DMS53 (cell line): ENCODE measurements at places on chromosomes 7 and 10.

GRCh38 chr7:154375956-154376355 lies 323.8 kb downstream of the DPP6 start:
- no peak for DNase-seq

- DNase-seq = no peak
Observed at GRCh38 chr7:150666412-150666811, 19.1 kb upstream of the GIMAP2 start.

DNA sequence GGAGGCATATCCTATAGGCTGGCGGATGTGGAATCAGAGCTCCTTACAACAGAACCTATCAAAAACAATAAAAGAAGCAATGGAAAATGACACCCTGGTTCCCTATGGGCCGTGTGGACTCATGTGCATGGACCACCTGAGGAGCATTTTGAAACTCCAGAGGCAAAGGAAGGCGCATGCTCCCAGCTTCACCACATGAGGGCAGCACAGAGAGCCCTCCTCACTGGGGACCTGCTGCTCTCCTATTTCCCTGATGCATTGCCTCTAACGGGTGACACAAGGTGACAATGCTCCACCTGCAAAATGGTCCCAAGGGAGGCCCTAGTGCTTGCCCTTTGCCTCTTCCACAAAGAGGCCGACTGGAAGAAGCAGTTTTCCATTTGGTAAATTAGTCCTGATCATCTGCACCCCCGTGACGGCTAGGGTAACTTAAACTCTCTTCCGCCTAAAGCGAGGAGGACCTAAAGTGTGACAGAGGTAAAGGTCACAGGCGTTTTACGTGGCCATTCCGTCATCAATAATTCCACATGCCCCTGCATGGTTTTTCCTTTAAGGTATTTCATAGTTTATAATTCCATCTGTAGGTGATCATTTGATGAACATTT lies 67.7 kb downstream of the GPAM start:
- peak; percentile 69 for DNase-seq

GRCh38 chr7:33821970-33822369 lies 83.4 kb upstream of the BMPER start:
- no peak for DNase-seq

GRCh38 chr7:2258661-2259365 lies 16.8 kb downstream of the NUDT1 start:
- DNase-seq = no peak

DNA sequence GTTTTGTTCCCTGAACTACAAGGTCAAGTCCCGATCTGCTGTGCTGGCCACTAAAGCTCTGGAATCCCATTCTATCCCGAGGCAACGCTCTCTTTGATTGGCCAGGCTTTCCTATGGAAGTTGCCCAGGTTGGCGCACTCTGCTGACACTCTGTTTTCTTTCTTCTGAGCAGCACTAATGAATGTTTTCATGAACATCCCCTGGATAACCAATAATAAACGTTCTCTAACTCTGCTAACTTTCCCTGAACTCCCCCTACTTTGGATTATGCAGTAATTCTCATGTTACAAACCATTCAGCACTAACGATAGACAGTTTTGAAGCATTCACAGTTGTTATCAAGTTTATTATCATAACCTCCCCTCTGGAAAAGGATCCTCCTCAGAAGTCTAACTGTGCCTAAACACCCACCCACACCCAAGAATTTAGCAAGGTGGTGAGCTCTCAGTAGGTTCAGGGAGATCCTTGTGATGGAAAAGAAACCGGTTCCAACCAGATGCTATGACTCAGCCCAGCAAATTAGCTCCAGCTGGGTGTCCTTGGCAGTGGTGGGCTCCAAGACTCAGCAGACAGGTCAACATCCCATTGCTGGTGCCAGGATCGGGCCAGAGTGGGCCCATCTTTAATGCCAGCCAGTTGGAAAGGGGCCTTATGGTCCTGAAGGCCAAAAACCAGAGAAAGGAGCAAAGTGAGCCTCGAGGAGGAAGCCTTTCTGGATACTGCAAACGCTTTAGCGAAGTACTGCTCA lies 68.4 kb downstream of the CREB3L2 start:
- peak; percentile 37 for DNase-seq

GRCh38 chr7:19899529-19899928 lies 126.1 kb upstream of the TMEM196 start:
- peak; percentile 73 for DNase-seq

GRCh38 chr7:134692344-134692705 lies 45.7 kb downstream of the BPGM start:
- DNase-seq = no peak

GRCh38 chr10:125857185-125857760 lies 23.8 kb downstream of the DHX32 start:
- no peak for DNase-seq

- no peak for DNase-seq
Observed at GRCh38 chr10:5479481-5480161, 19.7 kb downstream of the CALML5 start.

GRCh38 chr10:61733358-61733940 lies 70.7 kb downstream of the CABCOCO1 start:
- peak; percentile 79 for DNase-seq

DNA sequence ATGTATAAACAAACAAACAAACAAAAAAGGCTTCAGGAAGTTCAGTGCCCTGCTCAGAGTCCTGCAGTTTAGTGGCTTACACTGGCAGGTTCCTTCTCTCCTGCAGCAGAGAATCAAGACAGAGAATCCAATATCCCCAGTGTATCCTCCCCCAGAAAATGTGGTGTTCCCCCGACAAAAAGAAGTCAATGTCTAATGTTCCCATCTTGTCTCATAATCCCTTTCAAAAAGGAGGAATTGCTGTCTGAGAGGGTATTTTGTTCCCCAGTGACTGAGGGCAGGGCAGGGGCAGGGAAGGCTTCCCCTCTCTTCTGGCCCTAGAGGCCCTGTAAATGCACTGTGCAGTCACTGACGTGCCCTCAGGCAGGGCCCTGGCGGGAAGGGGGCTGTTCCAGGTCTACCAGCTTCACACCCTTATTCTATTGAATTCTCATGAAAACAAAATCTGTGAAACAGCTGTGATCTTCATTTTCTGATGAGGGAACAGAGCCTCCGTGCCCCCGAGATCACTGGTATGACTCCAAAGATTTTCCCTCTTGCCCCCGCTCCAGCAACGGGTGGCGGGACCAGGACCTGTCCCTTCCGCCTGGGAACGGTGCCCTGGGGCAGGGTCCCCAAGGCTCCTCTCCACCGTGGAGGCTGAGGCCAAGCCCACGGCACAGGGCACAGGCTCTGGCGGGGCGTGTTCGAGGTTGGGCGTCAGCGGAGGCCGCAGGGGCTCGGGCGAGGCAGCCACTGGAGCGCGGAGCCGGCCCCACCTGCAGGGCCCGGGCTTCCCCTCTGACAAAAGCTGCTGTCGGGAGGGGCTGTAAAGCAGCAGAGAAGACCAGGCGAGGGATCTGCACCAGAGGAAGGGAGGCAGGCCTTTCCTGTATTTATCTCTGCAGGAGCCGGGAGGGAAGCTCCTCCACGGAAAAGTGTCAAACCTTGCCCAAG lies 13.4 kb upstream of the WDFY4 start:
- no peak for DNase-seq

DNA sequence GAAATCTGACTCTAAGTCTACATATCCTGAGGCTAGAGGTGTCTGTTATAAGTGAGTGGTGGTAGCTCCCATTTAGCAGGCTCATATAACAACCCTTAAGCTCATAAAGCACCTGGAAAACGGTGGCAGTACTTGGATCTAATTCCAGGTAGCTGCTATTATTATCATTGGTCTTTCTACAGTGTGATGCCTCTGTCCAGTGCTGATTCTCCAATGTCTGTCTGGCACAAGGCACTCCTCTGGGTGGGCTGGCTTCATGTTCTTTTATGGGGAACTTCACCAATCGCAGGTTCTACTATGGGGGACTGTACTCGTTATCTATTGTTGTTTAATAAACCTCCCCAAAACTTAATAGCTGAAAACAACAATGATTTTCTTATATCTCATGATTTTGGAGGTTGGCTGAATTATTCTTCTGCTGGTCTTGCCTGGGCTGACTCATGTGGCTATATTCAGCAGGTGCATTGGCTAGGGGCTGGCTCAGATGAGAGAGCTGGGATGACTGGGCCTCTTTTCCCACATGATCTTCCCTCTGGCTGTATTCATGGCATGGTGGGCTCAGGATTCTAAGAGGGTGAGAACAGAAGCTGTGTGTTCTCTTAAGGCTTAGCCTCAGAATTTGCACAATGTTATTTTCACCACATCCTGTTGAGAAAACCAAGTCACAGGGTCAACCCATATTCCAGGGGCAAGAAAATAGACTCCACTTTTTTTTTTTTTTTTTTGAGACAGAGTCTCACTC lies 93.0 kb upstream of the PCGF5 start:
- DNase-seq = no peak

- no peak for DNase-seq
Observed at GRCh38 chr10:2895594-2896196, 171.7 kb upstream of the PFKP start.

- no peak for DNase-seq
Observed at GRCh38 chr10:123891144-123892071, at the start of gene CPXM2. TSS of gene CPXM2 (minus strand) at chr10:123891807. CDS start at chr10:123891659, 148 bp downstream.

DNA sequence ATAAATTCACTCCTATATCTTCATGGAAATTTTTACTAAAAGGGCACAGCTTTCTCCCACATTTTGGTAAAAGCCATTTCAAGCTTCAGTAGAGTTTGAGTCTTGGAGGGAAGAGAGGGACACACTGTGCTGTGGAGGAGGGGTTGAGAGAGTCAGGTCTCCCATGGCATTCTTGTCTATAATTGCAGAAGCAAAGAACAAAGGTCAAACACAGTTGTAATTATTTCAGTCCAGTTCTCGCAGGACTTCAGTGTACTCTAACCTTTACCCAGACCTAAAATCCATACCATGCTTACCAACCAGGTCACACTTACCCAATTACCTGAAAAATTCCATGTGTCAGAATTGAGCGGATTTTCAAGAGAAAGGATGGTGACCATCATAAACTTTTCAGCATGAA lies 298.4 kb downstream of the XPNPEP1 start:
- DNase-seq = no peak

- DNase-seq = no peak
Observed at GRCh38 chr10:79017882-79018520, 50.8 kb upstream of the ZMIZ1 start.

DNA sequence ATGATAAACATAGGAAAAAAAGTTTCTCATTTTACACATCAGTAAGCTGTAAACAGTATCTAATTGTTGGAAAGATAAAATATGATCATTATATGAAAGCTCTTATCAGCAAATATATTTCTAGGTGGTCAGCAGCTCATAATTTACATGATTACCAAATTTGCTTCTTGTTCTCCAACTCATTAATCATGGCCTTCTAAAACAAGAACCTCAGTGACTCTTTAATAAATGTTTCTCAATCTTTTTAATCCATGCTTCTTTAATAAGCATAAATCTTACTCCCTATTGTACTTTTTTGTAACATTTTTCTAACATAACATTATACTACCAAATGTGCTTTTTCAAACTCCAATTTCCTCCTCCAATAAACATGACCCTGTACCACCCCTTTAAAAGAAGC lies 5.9 kb downstream of the ITGB1 start:
- no peak for DNase-seq

DNA sequence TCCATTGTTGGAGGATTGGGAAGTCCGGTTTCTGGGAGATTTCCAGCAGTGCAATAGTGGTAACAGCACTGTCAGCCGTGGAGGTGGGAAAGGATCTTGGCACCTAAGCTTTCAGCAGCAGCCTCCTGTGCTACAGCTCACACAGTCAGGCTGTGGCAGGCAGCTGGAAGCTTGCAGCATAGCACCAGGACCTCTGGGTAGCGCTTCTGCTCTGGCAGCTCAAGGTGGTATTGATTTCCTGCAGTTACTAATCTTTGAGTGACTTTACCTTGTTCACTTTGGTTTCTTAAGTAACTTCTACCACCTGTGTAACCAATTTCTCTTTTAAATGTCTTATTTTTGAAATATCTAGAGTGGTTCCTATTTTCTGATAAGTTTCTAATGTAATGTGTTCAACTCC lies 130.5 kb downstream of the LHFPL3 start:
- no peak for DNase-seq

- no peak for DNase-seq
Observed at GRCh38 chr7:46029111-46029704, 108.1 kb upstream of the IGFBP3 start.

- DNase-seq = no peak
Observed at GRCh38 chr10:31253237-31253636, 65.8 kb upstream of the ZEB1 start.

DNA sequence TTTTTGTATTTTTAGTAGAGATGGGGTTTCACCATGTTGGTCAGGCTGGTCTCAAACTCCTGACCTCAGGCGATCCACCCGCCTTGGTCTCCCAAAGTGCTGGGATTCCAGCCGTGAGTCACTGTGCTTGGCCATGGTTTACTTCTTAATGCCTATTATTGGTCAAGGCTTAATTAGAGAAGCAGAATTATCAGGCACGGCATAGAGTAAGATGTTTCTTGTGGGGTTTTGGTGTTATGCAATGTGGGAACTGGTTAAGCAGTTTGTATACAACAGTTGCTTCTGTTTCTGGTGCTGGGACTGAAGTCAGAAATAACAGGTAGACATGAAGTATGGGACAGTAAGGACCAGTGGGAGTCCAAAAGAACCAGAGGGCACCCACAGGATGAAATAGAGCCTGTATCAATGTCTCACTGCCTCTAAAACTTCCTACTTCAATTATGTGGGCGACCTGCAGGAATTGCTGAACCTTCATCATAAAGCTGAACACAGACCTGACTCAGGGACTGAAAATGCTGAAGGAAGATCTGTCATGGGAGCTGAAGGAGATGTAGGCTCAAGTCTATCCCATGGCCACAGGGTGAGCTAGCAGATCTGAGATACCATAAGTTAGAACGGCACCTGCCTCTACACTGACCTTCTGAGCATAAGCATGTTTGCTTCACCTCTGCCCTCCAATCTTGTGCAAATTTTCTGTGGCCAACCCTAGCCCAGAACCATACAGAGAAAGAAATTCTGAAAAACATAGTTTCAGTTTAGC lies 38.3 kb upstream of the VCL start:
- DNase-seq = no peak

GRCh38 chr10:4517746-4518145 lies 308.3 kb upstream of the AKR1E2 start:
- no peak for DNase-seq

- DNase-seq = no peak
Observed at GRCh38 chr7:86747698-86748097, 104.0 kb downstream of the GRM3 start.

DNA sequence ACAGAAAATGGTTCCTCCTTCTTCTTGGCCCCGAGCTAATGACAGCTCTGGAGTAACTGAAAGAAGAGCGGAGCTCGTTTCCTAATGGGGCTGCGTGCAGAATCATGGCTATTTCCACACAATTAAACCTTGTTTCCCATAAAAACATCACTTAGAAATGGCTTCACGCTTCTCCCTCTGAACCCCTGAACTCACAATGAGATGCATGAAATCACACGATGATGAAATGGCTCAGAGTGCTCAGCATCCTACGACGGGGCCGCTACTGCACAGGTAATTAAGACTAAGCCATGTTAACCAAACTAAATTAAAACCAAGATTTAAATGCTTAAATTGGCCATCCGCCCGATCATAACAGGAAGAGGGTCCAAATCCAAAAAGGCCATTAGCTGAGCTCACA lies 80.0 kb upstream of the DNAAF5 start:
- DNase-seq = no peak

- no peak for DNase-seq
Observed at GRCh38 chr7:121499624-121500023, 103.5 kb upstream of the FAM3C start.
